ENCODE measurements at places on chromosomes 4 and X.
A peak's percentile ranks its signal among the peaks of the same experiment; 100 is the strongest.

- no peak for DNase-seq
Measured at GRCh38 chrX:110987292-110987691, 108.7 kb upstream of the PAK3 start.

- DNase-seq, result no peak
Measured at GRCh38 chrX:43813898-43814297, 68.4 kb downstream of the MAOB start.

GRCh38 chrX:10146346-10146745, 10.4 kb upstream of the CLCN4 start:
- DNase-seq, result no peak

GRCh38 chrX:9948406-9948805, 18.8 kb upstream of the CLDN34 start:
- DNase-seq, result no peak

- DNase-seq, result no peak
Measured at GRCh38 chr4:124178449-124179021, 534.0 kb downstream of the ANKRD50 start.

- DNase-seq, result no peak
Measured at GRCh38 chr4:44145868-44146267, 302.7 kb downstream of the KCTD8 start.

- DNase-seq, result peak; percentile 12
Measured at GRCh38 chr4:71941001-71941400, 90.8 kb upstream of the NPFFR2 start.

GRCh38 chr4:81666491-81666890, 194.8 kb upstream of the RASGEF1B start:
- DNase-seq, result no peak

DNA sequence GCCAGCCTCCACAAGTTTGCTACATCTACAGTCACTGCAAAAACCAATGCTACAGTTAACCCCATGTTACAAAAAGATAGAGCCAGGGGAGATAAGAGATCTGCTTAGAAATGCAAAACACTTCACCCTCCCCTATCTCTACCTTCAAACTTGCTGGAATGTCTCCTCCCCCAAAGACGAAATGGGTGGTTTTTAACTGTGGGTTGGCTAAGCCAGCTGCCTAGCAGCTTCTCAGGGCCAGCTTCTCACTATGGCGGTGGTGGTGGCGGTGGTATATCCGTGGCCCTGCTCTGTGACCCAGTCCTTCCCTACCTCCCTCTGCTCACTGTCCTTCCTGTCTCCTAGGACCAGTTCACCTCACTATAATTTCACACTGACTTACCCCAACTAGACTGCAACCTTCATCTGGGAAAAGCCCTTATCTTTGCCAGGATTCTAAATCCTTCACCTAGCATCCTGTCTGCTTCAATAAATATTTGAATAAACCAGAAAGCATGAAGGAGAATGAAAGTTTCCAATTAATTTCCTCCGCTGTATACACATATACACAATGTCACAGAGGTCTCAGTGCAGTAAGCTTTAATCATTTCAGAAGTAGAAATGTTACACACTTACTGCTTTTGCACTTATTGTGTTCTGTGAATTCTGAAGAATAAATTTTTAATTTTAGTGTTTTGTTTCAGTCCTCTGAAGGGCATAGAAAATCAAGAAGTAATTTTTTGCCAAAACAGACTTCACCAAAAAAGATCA, 46.3 kb downstream of the SH3KBP1 start:
- no peak for DNase-seq

DNA sequence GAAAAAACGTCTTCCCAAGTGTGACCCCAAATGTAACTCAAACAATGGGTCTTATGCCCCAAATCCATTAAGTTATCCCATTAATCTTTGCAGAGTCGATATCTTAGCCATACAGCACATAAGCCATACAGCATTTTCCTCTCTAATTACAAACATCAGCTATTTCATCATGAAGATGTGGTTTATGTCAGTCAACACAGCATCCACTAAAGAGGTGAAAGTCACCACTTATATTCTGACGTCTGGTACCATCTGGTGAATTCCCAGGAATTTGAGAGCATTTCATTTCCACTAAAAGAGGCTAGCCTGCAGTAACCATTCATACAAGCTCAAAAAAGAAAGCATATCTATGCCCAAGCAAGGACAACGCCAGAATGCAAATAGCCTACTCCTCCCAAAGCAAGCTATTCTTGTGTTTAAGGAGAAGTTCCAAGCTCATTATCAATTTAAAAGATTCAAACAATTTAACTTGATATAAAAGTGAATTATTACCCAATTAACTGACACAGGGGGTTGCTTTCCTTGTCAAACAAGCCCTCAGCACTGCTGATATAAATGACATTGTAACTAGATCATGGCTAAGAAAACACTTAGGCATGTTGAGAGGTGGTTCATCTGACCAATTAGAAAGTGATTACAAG, 203.3 kb downstream of the ANTXR2 start:
- no peak for DNase-seq

GRCh38 chr4:83284193-83285054, at the start of gene COQ2:
COQ2 (minus strand) TSS chr4:83284798; CDS start chr4:83284764, 34 bp downstream.
- peak; percentile 87 for DNase-seq

- no peak for DNase-seq
Measured at GRCh38 chr4:165784672-165785071, 88.4 kb upstream of the TLL1 start.

GRCh38 chr4:154720618-154721267, 23.1 kb upstream of the LRAT start:
- DNase-seq, result no peak

- DNase-seq, result no peak
Measured at GRCh38 chr4:82201303-82201702, 172.5 kb downstream of the HNRNPD start.

DNA sequence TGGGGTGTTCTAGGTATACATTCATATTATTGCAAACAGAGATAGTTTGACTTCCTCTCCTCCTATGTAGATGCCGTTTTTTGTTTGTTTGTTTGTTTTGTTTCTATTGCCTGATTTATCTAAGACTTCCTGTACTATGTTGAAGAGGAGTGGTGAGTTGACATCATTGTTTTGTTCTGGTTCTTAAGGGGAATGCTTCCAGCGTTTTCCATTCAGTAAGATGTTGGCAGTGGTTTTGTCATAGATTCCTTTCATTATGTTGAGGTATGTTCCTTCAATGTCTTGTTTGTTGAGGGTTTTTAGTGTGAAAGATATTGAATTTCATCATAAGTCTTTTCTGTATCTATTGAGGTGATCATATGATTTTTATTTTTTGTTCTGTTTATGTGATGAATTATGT, 401.6 kb upstream of the EPHA5 start:
- no peak for DNase-seq

DNA sequence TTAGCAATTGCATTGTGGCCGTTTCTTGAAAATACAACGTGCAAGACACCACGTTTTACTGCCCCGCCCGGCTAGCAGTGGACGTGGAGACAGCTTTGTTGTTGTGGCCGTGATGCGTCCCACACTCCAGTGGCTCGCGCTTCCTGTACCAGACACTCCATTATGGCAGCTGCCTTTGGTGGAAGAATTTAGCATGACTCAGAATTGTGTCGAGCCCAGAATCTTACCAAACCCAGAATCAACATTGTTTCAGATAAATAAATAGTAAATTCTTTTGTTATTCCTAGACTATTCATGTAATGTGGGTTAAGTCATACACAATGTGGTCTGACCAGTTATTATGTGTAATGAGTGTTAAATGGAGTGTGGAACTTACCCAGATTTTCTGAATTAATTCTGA, 25.3 kb upstream of the S100P start:
- DNase-seq, result no peak

DNA sequence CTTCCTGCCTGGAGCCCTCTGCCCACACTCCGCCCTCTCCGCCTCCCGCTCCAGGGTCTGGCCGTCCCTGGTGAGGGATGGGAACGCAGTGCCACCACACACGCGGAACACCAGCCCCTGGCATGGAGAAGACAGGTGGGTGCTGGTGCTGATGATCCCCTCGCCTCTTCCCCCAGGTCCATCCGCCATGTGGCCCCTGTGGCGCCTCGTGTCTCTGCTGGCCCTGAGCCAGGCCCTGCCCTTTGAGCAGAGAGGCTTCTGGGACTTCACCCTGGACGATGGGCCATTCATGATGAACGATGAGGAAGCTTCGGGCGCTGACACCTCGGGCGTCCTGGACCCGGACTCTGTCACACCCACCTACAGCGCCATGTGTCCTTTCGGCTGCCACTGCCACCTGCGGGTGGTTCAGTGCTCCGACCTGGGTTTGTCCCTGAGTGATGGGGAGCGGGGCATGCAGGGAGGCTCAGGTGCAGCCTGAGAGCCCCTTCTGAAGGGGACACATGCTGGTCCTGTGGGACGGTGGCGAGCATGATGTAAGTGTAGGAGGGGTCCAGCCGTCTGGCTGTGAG, 9.8 kb downstream of the BGN start:
- DNase-seq, result no peak

GRCh38 chr4:7625071-7625470, 190.3 kb upstream of the PSAPL1 start:
- no peak for DNase-seq

GRCh38 chr4:182838535-182838934, 78.7 kb downstream of the DCTD start:
- DNase-seq, result no peak

- DNase-seq, result no peak
Measured at GRCh38 chrX:108701633-108702032, 34.7 kb downstream of the IRS4 start.

DNA sequence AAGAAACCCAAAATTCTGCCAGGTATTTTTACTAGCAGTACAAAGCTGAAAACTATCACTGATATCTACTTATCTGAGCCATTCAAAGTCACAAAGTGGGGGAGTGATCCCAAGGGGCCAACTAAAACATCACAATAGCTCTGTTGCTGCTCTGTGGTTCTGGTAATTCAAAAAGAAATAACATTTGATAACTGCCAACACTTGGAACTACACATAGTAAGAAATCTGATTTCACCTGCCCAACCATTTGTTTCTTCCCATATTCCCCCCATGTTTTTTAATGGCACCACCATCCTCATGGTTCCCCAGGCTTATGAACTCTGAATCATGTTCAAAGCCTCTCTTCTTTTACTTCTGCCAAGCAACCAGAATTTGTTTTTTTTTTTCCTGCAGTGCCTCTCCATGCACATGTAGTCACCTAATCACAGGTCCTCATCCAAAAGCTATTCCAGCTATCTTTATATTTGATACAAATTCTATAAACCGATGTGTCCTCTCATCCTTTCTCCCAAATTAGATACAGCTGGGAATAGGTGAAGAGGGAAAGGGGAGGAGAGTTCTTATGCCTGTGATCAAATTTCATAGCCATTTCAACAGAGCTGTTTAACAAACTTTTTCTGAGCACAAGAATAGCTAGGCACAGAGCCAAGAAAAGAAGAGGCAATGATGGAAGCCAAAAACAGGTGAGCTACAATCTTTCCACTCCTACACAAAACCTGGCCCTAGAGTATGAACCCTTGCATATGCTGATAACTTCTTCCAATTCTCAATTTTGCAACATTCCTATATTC, 7.7 kb downstream of the AMMECR1 start:
- no peak for DNase-seq

GRCh38 chrX:150846130-150846529, 52.3 kb downstream of the CD99L2 start:
- DNase-seq, result no peak

DNA sequence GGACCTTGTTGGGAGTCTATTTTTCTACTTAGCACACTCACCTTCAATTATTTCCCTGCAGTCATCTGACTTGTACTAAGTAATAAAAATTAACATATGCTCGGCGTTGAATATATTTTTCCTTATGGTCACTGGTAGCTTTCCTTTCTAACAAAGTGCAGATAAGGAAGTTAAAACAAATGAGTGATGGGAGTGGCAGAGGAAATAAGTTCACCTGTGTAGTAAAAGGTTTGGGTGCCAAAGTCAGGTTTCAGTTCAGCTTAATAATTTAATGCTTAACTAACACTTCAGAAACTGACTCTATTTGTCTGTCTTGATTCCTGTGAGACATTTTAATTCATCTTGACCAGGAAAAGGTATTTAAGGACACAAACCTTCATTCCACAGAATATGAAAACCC, 184.4 kb downstream of the PCDH7 start:
- DNase-seq, result no peak

All from HuH-7 (cell line).